GM12865 (cell line): ENCODE measurements at places on chromosomes 7 and 10.
A peak's percentile ranks its signal among the peaks of the same experiment; 100 is the strongest.

DNA sequence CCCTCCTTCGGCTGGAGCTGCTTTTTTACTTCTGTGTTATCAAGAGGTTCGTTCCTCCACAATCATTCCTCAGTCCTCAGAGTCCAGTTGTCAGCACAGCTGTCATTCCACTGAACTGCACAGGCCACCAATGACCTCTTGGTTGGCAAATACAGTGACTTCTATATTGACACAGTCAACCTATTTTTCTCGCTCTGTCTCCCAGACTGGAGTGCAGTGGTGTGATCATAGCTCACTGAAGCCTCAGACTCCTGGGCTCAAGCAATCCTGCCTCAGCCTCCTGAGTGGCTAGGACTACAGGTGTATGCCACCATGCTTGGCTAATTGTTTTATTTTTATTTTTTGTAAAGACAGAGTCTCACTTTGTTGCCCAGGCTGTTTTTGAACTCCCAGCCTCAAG is 27.7 kb downstream of the CRCP start:
- DNase-seq = no peak

- DNase-seq = no peak
These were observed 64.8 kb downstream of the SGCE start for GRCh38 chr7:94591176-94591575.

GRCh38 chr7:116770941-116771340 is 91.4 kb upstream of the CAPZA2 start:
- DNase-seq = no peak

DNA sequence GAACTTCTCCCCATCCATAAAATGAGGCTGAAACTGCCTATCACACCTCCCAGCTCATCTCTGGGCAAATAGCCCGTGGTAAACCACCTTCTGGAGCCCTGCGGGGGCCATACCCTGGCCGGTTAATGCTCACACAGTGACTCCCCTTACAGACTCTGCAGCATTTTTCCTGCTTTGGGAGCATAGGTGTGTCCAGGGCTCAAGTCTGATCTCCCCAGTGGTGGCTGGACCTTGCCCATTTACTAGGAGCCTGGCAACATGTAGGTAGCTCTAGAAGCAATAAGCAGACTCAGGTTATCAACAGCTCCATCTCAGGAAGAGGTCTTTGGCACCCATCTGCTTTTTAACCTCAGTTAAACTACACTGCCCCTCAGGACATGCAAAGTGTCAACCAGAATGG is 5.5 kb upstream of the CDHR1 start:
- no peak for DNase-seq

DNA sequence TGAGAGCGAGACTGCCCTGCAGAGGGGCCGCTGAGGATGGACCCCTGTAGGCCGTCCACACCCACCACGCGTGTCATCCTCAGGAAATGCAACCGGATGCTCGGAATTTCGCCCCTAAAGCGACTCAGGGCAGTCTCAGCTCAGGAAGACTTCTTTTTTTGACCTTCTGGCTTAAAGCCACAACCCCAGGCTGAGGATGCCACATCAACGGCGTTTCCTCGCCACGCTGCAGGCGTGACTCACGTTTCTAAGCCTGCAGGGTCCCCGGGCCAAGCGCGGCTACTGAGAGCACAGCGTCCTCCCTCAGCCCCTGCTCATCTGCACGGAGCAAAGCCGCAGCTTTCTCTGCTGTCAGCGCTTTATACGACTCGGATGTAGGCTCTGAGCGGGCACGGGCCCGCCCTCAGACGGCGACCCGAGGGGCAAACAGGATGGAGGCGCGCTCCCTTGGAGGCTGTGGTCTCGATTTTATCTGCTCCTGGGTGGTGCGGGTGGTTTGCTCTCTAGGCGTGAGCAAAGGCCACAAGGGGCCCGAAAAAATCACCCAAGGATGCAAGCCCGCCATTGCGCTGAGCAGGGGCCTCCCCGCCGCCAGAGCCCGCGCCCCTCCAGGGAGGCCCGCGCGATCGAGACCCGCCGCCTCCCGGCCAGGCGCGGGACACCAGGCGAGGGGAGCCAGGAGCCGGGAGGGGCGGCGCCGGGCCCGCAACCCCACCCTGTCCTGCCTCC is 726 bp upstream of the INSIG1 start:
- peak; percentile 76 for DNase-seq

- DNase-seq = no peak
These were observed 182.6 kb downstream of the PON1 start for GRCh38 chr7:95141755-95142154.

- no peak for DNase-seq
These were observed 593.5 kb upstream of the MGMT start for GRCh38 chr10:128873411-128874054.

- no peak for DNase-seq
These were observed 81.6 kb upstream of the ICA1 start for GRCh38 chr7:8343556-8343955.

GRCh38 chr7:98238076-98238475 is 14.0 kb downstream of the TECPR1 start:
- DNase-seq = no peak

DNA sequence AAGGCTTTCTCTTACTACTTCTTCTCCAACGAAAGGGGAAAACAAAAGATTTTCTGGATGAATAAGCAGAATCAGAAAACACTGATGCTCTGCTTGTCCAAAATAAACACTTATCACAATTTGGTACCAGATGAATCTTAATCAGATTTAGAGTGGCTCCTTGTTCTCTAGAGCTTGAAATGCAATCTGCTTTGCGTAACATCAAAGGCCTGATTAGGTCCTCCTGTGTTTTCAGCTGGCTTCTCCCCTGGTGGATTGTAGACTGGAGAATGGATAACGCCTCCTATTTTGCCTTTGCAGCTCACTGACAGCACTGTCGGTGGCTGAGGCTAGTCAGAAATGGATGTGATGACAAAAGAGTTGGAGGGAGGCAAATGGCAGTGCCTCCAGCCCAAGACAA is 91.2 kb downstream of the FAM13C start:
- DNase-seq = no peak

GRCh38 chr10:1629326-1630198 is 107.8 kb downstream of the ADARB2 start:
- no peak for DNase-seq

GRCh38 chr7:155807065-155807671 is 5.1 kb downstream of the SHH start:
- no peak for DNase-seq

DNA sequence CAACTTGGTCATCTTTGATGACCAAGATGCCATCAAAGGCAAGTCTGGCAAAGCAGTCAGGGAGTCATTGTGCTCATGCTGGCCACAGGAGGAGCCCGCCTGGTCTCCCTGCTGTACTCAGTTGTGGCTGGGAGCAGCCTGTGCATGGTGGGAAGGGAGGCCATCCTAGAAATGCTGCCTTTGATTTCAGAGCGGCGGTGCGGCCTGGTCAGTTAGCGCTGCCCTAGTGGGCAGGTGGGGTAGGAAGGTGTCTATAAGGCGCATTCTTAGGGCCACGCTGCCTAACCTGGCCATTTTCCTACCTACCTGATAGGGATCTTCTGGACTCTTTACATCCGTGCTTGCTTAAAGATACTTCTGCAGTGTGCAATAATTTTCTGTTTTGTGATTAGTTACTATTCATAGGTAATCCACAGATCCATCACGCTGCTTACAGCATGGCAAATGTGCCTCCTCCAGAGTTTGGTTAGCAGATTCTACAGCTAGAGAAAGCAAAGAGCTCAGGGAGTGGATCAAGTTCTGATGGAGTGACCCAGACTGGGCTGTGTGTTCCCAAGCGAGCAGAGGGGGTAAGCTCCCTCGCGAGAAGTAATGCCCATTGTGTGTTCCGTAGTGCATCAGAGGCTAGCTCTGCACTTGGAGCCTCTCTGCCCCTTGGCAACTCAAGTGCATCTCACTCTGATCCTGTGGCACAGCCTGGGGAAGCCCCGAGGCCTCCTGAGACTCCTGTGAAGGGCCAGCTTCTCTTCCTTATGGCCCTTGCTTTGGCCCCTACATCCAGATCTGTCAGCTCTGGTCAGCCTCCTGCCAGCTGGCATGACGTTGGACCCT is 970.1 kb upstream of the ZNF722 start:
- no peak for DNase-seq

DNA sequence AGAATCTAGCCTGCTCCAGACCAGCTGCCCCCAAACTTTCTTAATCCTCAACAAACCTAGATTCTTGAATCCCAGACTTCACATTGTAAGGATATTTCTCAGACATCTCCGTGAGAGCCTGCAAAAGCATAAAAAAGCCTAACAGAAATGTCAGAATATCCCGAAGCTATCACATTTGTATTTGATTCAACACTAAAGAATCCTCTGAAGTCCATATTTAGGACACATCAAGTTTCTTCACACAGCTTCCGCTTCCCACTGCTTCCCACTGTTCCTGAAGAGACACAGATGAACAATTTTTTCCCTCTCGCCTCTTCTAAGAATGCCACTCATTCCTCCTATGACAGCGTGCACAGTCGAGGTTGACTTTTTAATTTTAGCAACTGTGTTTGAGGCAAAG is 396.2 kb upstream of the IGFBP3 start:
- no peak for DNase-seq
